ENCODE measurements at places on chromosomes 6 and 20. TPM values are rescaled to one million over a fixed set of nuclear protein-coding genes. Genes with fewer than 3 reads are reported as not detected.

Gene SNX21
- total RNA-seq = 33.4 TPM

Gene OR2H1
- total RNA-seq = not detected

Gene PRR18
- not detected for total RNA-seq

Gene HCRTR2
- total RNA-seq = not detected

Gene MUC22
- total RNA-seq = not detected

Gene ANKEF1
- total RNA-seq = 0.96 TPM
